ENCODE measurements at places on chromosomes 2 and 18.

DNA sequence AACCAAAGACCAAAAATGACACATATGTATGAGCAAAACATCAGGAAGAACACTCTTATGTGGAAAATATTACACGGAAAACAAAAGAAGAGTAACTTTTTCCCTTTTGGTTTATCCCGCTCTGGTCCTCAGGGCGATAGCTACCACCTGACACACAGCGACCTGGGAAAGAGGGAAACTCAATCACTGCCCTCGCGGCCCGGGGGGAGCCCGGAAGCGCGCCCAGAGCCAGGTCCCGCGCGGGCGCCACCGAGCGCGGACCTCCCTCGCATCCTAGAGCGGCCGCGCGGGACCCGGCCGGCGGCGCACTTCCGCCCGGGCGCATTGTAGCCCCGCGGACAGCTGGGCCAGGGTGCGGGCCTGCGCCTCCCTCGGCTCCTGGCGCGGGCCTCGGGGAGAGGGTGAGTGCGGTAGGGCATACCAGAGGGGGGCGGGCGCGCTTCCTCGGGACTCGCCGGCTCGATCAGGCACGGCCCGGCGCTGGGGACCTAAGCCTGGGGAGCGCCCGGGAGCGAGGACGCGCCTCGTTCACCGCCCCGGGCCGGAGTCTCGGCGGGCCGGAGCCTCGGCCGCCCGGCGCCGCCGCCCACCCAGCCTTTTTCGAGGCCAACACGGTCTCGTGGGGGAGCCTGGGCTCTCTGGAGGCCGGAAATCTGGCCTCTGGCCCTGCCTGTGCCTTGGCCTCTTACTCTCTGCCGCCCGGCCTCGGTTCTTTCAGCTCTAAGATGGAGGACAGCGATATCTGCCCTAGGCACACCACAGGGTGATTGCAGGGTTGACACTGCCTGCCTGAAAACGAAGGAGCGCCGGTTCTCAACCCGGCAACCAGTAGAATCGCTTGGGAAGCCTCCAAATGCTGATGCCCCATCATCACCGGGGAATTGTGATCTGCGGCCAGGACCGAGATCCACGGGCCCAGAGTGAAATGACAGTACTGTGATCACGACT lies at the start of gene ELAC1:
TSS of gene ELAC1 (plus strand) at position 327 of the 948 bp plus-strand sequence. CDS start 6,365 bp downstream, outside the sequence.
- peak; percentile 90 for DNase-seq

DNA sequence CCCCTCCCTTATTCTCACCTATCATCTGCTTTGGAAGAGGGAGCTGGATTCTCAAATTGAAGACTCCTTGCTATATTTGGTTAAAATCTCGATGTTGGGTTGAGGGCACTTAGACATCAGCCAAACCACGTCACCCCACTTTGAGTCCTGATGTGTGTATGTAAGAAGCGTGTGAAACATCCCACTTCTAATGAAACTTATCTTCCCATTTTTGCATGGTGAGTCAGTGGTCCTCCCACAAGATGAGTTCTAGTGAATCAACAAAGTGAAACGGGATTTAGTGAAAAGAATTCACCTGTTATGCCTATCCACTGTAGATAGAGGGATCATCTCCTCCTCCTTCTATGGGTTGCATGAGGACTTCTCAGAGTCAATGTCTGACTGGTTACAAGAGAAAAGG lies 51.4 kb upstream of the SPRED2 start:
- DNase-seq = no peak

DNA sequence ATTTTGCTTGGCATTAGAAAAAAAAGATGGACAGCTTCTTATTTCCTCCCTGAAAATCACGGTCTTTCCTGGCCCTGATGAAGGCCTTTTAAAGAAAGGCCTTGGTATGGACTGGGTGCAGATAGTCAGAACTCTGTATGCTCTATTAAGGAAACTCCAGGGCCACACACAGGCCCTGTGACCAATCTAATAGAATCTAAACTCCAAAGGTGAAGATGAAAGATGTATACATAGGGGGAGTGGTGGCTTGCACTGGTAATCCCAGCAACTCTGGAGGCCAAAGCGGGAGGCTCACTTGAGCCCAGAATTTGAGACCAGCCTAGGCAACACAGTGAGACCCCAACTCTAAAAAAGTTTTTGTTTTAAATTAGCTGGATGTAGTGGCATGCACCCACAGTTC lies 37.3 kb downstream of the OXER1 start:
- DNase-seq = no peak

- DNase-seq = no peak
Observed at GRCh38 chr2:147500229-147500628, 344.6 kb upstream of the ACVR2A start.

DNA sequence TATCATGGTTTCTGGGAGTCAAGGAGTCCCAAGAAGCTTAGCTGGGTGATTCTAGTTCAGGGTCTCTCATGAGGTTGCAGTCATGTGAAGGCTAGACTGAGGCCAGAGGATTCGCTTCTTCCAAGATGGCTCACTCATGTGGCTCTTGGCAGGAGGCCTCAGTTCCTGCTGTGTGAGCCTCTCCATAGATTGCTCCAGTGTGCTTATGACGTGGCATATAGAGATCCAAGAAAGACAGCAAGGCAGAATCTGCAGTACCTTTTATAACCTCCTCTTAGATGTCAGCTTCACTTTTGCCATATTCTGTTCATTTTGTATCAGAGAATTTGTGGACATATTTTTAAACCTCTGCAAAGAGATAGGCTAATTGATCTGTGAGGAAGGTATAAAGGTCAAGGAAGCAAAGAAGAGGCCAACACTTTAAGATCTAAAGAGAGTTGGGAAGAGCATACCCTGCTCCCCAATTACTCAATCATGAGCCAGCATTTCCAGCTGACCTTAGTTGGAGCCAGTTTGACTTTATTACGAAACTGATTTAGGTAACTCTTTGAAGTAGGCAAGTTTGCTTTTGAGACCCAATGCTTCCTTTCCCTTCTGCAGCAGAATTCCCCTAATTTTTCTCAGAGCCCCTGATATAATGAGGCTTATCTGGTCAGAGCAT lies 134.7 kb downstream of the EML6 start:
- peak; percentile 6 for DNase-seq

- DNase-seq = peak; percentile 32
Observed at GRCh38 chr2:228629251-228629650, 447.8 kb upstream of the SPHKAP start.

GRCh38 chr2:230893841-230894781 lies 29.4 kb downstream of the ITM2C start:
- no peak for DNase-seq

- DNase-seq = no peak
Observed at GRCh38 chr2:213243189-213244044, 40.8 kb upstream of the SPAG16 start.

- no peak for DNase-seq
Observed at GRCh38 chr2:70553334-70553583, 367 bp downstream of the TGFA start.

- DNase-seq = no peak
Observed at GRCh38 chr2:202201220-202202160, 36.9 kb downstream of the SUMO1 start.

DNA sequence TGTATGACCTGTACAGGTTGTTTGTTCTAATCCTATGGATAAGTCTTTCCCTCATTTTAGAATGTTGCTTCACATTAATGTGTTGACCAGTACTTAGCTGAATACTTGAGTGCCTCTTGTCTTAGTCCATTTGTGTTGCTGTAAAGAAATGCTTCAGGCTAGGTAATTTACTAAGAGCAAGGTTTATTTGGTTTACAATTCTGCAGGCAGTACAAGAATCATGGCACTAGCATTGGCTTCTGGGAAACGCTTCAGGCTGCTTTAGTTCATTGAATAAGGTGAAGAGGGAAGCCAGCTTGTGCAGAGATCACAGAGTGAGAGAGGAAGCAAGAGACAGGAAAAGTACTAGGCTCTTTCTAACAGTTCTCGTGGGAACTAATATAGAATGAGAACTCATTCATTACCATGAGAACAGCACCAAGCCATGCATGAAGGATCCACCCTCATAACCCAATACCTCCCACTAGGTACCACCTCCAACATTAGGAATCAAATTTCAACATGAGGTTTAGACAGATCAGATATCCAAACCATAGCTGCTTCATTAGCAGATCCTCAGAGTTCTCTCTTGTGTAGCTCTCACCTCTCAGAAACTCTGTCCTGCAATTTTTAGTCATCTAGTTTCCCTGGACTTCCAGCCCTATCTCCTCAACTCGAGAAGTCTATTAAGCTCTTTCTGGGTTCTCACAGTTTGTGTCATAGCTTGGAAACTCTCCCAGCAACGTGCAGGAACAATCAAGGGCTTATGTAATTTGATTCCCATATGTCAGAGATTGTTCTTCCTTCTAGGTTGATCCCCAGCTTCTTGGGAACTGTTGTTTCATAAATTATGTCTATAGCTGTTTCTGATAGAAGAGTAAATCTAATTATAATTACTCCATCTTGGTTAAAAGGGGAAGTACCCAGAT lies 2082.3 kb upstream of the CELF4 start:
- DNase-seq = peak; percentile 72

GRCh38 chr2:106899786-106900530 lies 14.0 kb upstream of the ST6GAL2 start:
- no peak for DNase-seq

DNA sequence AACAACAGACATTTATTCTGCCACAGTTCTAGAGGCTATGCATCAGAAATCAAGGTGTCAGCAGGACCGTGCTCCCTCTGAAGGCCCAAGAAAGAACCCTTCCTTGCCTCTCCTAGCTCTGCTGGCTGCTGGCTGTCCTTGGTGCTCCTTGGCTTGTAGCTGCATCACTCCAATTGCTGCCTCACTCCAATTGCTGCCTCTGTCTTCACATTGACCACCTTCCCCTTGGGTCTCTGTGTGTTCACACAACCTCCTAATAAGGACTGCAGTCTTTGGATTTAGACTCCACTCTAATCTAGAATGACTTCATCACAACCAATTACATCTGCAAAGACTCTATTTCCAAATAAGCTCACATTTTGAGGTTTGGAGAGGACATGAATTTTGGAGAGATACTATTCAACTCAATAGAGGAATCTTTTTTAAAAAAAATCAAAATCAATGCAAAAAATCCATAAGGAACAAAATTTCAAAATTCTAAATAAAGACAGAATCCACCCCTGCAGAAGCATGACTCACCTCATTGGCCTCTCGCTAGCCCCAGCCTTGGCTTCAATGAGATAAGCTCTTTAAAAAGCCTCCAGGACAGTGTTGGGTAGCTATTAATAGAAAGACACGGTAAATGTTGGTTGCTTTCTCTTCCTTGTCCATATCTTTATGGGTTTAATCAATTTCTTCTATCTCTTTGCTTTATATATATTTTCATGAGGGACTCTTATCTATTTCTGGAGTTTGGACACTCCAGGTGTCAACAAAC lies 267.6 kb upstream of the MGAT5 start:
- peak; percentile 77 for DNase-seq

DNA sequence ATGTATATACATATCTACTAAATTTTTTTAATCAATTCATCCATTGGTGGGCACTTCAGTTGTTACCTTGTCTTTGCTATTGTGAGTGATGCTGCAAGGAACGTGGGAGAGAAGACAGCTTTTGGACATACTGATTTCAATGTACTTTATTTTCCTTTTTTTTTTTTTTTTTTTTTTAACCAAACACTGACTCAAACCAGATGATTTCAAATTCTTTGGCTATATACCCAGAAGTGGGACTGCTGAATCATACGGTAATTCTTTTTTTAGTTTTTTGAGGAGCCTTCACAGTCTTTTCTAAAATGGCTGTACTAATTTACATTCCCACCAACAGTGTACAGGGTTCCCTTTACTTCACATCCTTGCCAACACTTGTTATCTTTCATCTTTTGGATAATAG lies 204.7 kb downstream of the INSIG2 start:
- peak; percentile 12 for DNase-seq

GRCh38 chr2:115867024-115867423 lies 1424.6 kb downstream of the DPP10 start:
- DNase-seq = no peak

- no peak for DNase-seq
Observed at GRCh38 chr2:183416753-183417152, 292.5 kb downstream of the NUP35 start.

DNA sequence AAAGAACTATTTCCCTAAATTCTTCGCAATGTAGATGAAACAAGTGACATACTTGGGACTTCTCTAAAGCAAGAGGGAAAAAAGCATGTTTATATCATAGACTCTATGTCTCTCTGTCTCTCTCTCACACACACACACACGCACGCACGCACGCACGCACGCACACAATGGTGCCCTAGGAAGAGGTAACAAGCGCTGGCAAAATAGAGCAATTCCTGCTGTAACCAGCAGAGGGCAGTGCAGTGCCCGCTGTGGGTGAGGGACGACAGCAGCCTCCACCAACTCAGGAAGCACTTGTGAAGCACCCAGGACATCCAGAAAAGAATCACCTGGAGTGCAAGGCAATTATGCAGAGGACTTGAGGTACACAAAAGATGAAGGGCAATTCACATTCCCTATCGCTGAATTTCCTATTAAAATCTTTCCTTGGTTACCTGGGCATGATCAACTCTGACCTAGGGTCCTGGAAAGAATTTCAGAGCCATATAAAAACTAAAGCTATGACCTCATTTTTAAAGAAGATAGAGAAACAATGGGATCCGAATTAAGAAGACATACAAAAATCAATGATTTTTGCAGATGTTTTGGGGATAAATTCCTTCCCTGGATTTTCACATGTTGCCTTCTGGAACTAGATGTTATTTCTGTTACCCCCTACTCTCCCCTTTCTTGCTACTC lies 166.4 kb downstream of the PDE11A start:
- peak; percentile 64 for DNase-seq

DNA sequence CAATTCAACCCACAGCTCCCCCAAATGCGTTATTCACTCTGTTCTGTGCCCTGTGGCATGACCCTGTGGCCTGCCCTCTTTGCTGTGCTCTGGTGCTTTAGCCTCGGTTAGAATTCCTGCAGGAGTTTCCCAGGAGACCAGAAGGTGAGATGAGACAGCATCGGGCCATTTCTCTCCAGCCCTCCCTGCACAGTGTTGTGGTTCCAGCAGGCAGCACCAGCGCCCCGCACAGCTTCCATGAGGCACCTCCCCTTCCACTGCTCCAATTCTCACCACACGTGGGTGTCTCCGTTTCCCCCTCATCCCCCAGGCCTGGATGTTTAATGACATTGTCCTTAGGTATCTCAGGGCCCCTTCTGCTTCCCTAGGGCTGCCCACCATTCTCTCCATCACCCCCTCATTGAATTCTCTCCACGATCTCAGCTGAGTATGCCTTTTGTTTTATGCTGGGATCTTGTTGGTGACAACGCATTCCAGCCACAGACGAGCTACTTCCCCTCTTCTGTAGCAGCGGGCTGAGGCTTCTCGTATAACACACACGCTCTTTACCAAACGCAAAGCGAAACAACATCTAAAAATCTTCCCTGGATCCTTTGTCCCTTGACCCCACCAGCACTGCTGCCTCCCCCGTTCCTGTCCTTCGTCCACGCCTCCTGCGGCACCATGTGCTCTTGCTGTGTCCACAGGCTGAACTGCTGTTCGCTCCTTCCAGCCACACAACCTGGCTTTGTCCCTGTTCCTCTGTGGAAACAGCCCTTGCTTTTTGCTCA lies 35.1 kb downstream of the ACKR3 start:
- no peak for DNase-seq
